ENCODE measurements at places on chromosomes 6 and 20.

GRCh38 chr6:170259278-170259677, 31.6 kb downstream of the DLL1 start:
- DNase-seq: no peak

- no peak for DNase-seq
Observed at GRCh38 chr6:154951345-154952200, 43.5 kb upstream of the TIAM2 start.

- no peak for DNase-seq
Observed at GRCh38 chr6:87182321-87182720, 27.0 kb downstream of the ZNF292 start.

- no peak for DNase-seq
Observed at GRCh38 chr20:33267701-33268100, 15.3 kb upstream of the BPIFB1 start.

DNA sequence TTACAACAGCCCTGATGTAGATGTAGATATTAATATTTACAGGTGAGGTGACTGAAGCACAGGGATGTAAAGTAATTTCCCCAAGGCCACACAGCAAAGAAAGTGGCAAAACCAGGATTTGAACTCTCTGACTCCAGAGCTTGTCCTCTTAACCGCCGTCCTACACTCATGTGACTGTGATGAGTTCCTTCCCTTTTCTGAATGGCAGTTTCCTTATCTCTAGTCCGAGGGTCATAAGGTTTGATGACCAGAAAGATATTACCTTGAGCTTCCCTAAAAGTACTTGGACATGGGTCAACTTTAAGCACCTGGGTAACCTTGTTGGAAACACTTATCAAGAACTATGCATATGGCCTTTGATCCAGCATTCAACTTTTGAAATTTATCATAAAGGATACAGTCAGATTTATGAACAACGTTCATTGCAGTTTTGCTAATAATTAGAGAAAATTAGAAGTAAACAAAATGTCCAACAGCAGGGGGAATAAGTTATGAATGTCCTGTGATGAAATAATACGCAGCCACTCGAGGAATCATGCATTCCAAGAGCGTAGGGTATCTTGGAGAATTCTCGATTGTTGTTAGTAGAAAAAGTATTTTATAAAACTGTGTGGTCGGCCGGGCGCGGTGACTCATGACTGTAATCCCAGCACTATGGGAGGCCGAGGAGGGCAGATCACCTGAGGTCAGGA, 2.3 kb upstream of the TLDC2 start:
- no peak for DNase-seq

GRCh38 chr6:128532827-128533226, 12.4 kb upstream of the PTPRK start:
- DNase-seq: peak; percentile 58

GRCh38 chr6:22343864-22344263, 47.0 kb upstream of the PRL start:
- no peak for DNase-seq

GRCh38 chr20:32583581-32584070, 1.5 kb downstream of the NOL4L start:
- no peak for DNase-seq

GRCh38 chr6:25423358-25423757, 144.2 kb downstream of the CARMIL1 start:
- DNase-seq: no peak

DNA sequence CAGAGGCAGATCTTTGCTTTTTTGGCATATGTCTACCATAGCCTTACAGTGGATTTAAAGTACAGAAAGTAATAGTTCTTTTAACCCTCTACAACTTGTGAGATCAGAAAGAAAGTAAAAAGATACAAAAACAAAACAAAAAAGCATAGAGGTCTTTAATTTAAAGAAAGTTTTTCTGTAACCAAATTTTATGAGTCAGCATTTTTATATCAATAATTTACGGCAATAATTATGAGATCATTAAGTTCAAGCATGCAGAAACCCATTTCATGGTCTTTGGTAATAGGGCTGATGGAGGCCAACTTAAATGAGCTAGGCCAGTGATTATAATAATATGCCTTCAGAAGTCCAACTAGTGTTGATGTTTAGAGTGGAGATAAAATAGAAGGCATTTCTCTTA, 145.9 kb downstream of the AIG1 start:
- no peak for DNase-seq

DNA sequence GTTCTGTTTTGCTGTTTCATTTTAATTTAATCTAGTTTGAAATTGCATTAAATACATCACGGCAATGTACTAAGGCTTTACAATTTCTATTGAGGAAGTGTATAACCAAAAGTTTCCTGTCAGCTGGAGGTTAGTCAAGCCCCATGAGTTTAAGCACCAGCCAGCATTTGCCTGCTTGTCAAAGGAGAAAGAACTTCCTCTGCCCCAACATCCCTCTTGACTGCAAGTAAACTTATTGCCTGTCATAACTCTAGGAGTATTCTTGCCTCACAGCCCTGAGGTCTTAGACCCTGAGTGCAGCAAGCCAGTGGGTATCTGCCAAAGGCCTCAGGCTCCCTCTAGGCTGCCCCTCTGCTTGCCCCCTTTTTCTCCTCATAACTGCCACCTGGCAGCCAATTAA, 106.7 kb upstream of the INSM1 start:
- no peak for DNase-seq

GRCh38 chr6:90008189-90008907, 114.1 kb downstream of the GJA10 start:
- DNase-seq: no peak

DNA sequence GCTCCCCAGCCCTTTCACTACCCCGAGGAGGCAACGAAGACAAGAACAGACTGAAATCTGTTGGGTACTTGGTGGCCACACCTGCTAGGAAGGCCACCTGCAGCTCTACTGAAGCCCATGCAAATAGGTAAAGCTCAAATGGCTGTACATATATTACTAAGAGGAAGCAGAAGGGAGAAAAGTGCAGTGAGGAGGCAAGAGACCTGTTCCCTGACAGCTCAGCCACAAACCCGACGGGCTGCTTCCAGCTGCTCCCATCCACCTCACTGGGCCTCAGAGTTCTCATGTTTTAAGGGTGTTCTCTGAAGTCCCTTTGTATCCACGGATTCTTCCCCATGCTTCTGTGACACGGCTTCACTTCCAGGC, 24.6 kb downstream of the TRAM2 start:
- no peak for DNase-seq

DNA sequence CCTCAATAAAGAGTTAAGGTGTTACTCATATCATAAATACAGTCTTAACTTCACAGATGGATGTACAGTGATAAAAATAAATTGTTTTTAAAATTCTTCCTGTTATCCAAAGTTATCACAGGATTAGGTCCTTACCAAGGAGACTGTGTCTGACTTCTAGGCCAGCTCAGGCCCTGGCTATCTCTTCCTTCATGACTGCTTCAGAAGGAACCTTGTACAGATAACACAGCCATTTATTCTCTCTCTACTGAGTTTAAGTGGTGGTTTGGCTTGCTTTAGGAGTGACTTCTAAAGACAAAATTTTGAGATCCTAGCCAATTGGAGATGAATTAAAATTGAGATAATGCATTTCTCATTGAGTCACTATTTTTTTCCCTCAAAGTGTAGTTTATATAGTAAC, 40.8 kb upstream of the RNF182 start:
- DNase-seq: no peak

DNA sequence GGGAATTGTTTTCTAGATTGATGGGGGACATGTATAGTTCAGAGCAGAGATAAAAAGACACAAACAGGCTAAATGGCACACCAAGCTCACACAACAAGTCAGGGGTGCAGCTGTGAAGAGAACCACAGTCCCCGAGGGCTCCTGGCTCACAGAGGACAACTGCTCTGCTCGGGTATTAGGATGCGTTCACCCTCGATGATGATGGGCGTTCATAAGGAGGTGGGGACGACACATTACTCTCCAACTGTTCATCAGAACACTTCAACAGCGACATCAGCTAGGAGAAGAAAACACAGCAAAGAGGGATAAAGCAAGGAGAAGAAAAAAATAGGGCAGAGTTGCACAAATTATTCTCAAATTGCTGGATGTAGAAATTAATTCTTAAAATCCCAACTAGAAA, 174.8 kb upstream of the RREB1 start:
- DNase-seq: no peak

GRCh38 chr6:166570929-166571713, 15.4 kb downstream of the RAMACL start:
- DNase-seq: no peak

DNA sequence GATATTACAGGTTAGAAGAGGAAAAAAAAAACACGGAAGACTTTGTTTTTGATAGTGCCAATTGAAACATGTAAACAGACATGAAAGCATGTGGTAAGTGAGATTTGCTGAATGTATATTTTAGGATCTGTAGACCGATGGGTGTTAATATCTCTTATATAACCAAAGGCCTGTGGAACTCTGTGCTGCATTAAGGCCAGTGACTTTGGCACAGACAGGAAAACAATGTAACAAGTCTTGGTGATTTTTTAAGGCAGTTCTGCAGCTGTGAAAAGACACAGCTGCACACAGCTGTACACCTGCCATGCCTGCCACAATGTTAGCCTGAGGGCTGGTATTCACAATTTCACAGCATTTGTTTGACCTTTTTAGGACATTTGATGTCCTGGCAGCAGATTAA, 6.1 kb downstream of the SOBP start:
- no peak for DNase-seq

DNA sequence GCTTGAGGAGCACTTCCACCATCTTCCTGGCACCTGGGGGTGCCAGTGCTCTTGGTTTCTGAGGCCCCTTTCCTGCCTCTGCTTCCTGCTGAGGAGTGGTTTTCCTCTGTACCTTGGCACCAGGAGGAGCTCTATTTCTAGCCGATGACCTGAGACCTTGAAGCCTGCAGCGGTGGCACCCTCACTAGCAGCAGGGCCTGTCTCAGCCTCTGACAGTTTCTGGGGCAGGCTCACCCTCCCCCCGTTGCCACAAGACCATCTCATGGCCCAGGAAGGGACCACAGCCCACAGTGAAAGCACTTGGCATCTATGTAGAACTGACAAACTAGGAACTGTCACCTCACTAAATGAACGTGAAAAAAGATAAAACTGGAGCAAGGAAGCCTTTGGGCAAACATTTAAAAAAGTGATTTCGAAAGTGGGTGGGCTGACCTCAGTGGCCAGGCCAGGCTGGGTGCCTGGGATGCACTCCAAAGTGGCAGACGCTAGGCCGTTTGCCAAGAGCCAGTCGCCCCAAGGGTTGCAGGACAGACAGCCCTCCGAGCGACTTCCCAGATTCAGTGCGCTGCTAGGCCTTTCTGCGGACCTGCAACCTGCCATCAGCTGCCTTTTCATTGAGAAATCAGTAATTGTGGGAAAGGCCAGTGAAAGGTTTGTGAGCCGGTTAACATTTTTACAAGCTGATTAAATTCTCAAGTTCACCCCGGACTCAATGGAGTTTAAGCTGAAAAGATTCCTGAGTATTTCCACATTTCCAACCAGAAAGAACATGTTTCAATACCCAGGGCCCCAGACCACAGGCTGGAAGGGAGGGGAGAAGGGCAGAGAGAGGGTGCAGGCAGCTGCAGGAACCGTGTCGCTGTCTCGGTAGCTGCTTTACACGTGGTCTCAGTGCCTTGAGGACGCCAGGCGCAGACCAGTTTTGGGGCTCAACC, 303.7 kb downstream of the ESR1 start:
- peak; percentile 78 for DNase-seq

DNA sequence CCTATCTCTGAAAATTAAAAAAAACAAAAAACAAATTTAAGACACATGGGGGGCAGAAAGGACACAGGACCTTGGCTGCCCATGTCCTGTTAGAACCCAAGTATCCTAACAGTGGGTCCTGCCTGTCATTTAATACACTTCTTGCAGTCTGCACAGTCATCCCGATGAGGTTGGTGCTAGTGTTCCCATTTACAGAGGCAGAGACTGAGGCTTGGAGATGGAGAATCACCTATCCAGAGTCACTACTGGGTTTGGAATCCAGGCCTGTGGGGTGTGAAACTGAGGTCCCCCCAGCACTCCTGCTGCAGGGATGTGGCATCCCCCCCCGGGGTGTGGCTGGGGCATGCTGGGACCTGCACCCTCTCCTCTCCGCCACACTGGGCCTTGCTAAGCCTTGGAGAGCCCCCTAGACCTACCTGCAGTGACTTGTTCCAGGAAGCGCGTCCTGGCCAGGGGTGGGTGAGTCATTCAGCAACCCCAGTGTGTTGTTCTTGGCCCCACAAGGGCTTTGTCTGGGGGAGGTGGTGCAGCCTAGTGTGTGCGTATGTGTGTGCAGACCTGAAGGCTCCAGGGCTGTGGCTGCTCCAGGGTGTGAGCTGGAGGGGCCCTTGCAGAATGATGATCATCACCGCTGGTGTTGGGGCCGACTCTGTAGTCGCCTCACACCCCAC, 49.7 kb downstream of the BCAS4 start:
- peak; percentile 88 for DNase-seq

- no peak for DNase-seq
Observed at GRCh38 chr6:147192278-147192911, 11.8 kb upstream of the STXBP5 start.

- no peak for DNase-seq
Observed at GRCh38 chr6:166036316-166037095, 131.1 kb downstream of the TBXT start.

GRCh38 chr6:168865-169455, 123.3 kb upstream of the DUSP22 start:
- peak; percentile 66 for DNase-seq

- DNase-seq: no peak
Observed at GRCh38 chr20:62531046-62531838, 55.4 kb upstream of the GATA5 start.

- DNase-seq: no peak
Observed at GRCh38 chr6:12657884-12658283, 58.7 kb upstream of the PHACTR1 start.

DNA sequence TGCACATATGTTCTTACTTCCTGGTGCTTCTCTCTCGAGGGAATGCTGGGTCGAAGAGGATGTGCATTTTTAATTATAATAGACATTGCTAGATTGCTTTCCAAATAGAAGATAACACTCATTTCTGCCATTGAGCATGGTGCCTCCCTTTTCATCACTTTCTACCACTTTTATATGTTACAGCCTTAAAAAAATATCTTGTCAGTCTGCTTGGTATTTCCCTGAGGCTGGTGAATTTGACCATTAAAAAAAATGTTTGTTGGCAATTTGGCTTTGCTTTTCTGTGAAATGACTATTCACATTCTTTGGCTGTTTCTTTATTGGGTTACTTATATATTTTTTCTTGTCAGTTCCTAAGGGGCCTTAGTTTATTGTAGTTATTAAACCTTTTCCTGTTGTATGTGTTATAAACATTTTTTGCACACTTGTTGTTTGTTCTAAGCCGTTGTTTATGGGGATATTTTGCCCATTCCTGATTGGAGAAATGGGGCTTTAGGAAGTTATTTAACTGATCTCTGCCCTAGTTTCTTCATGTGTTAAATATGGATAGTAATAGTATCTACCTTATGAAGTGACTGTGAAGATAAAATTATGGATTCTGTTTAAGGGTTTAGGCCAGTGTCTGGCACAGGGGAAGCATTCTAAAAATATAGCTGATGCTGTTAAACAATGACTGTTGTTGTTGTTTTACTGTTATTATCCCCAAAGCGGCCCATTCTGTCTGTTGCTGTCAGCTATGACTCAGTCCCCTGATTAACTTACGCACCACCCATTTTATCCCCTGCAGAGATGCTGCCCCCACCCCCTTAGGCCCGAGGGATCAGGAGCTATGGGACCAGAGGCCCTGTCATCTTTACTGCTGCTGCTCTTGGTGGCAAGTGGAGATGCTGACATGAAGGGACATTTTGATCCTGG, 3.8 kb downstream of the DDR1 start:
- peak; percentile 52 for DNase-seq

- no peak for DNase-seq
Observed at GRCh38 chr20:32780749-32781655, 18.8 kb downstream of the DNMT3B start.

- peak; percentile 97 for DNase-seq
Observed at GRCh38 chr6:33589731-33590530, 9.9 kb upstream of the BAK1 start.
